ENCODE measurements at places on chromosomes 11 and 22.

DNA sequence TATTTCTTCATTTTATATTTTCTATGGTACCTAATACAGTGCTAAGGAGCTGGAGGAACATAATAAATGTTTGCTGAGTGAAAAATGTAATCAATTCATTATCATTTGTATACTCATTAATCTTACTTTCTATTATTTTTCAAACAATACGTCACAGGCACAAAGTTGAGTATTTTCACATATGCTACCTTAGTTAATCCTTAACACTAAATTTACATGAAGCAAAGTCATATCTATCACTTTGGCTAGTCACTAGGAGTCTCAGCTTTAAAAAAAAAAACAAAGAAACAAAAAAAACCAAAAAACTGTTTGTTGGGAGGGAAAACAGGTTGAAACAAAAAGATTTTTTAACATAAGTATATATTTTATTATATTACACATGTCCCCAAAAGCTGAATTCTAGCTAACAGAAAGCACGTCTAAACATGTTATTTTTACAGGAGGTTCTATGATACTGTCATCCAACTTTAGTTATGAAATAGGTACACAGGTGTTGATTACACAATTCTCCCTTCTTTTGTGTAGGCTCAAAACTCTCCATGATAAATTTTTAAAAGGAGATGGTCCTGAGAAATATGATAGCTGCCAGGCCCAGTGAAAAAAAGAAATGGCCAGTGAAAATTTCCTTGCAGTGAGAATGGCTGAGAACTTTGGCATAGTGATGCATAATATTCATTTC lies 14.3 kb downstream of the HPS5 start:
- no peak for DNase-seq

DNA sequence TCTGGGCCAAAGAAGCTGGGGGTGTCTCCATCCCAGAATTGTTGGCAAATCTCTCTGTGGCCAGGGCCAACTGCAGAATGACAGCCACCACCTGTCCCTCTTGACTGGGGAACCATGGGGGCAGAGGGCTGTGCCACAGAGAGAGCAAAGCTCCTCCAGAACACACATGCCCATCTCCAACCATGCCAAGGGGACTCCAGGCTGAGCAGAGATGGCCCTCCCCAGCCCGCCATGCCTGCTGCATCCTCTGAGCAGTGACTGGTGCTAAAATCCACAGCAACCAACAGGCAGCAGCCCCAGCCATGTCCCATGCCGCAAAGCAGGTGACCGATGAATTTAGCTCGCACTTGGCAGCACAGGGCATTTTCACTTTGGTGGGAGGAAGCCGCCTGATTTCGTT lies 45.0 kb downstream of the LARGE1 start:
- no peak for DNase-seq

DNA sequence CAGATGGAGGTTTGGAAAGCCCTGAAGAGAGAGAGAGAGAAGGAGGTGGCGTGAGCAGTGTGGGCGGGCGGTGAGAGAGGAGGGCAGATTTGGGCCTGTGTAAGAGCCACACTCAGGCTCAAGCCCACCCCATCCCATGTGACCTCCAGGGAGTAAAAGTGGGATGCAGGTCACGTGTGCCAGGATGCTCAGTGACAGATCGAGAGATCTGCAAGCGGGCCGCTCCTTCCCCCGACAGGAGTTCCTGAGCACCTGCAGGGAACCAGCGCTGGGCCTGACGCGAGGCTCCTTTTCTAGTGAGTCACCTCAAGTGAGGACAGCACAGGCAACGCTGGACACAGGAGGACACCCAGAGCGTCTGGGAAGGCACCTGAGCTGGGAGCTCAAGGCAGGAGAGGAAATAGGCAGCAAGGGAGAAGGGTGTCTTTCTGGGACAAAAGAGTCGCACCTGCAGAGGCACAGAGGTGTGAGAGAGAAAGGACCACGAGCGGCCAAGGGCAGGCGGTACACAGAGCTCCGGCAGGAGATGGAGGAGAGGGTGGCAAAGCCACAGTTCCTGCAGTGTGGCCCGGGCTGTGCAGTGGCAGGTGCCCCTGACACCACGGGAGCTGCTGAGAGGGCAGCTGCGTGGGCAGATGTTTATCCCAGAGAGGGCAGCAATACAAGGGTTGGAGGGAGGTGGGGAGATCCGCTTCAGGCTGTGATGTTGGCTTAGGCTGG lies 1294.8 kb downstream of the TBC1D22A start:
- no peak for DNase-seq

DNA sequence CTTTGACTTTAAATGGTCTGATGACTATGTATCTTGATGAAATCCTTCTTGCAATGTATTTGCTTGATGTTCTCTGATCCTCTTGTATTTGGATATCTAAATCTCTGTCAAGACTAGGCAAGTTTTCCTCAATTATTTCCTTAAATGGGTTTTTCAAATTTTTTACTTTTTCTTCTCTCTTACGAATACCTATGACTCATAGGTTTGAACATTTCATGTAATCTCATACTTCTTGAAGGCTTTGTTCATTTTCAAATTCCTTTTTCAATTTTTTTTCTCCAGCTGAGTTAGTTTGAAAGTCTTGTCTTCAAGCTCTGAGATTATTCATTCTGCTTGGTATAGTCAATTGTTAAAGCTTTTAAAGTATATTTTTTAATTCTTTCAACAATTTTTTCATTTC lies 13.1 kb downstream of the OR10W1 start:
- DNase-seq, result no peak

GRCh38 chr22:38830026-38830844 lies 13.6 kb downstream of the NPTXR start:
- no peak for DNase-seq

Measured in CD4-positive, alpha-beta T cell treated with Interleukin-15 for 4 hours (primary cell).